8988T (cell line): ENCODE measurements at places on chromosomes 3 and 15.
A peak's percentile ranks its signal among the peaks of the same experiment; 100 is the strongest.

DNA sequence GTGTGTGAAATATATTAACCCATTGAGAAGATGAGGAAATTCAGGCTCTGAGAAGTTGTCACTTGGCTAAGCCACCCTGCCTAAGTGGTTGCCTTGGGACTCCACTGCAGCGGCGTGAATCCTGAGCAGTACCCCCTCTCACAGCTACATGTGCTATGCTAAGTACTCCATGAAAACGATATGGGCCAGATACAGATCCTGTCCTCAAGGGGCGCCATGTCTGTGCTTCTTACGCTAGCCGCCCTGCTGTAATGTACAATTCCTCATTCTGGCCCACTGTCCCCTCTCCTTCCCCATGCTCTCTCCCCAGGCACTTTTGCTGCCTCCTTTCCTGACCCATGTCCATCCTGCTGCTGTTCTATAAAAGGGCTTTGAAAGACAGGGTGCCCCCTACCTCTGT, 140.3 kb downstream of the FEZF2 start:
- no peak for DNase-seq

DNA sequence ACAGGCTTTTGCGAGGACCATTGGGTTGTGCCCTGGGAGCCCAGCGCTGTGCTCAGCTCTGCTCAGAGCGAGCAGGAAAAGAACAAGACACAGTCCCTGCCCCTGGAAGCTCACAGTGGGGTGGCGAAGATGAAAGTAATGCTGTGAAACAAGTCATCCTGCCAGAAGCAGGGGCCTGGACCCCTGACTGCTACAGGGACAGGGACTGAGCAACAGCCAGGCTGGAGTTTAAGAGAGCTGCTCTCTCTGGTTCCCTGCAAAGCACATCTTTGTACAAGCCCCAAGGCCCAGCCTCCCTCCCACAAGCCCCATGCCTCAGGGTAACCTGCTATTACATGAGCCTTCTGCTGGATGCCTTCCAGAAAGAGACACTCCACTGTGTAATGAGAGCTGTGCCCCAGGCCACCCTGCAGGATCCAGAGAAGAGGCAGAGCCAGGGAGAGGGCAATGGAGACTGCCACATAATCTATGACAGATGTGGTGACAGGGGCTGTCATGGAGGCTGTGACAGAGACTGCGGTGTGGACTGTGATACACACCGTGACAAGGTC, 7.1 kb upstream of the HCN4 start:
- no peak for DNase-seq

GRCh38 chr3:10119376-10119775, 3.9 kb downstream of the BRK1 start:
- no peak for DNase-seq

GRCh38 chr3:63240381-63240902, 37.7 kb upstream of the SYNPR start:
- no peak for DNase-seq

- DNase-seq: no peak
These were observed 257.1 kb upstream of the TRIM42 start for GRCh38 chr3:140420621-140421357.

DNA sequence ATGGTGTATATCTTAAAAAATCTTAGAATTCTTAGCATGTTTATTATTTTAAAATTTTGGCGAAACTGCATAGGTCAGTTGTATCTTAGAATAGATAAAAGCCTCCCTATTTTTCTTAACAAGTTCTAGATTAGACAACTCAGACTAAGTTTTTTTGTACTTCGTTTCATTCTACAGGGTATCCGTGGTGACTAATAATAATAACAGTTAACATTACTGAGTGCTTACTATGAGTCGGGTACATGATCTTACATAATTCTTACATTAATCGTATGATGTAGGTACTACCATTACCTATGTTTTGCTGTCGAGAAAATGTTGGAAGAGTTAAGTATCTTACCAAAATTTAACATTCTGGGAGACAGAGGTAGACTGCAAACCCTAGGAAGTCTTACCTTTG, 60.7 kb downstream of the UBE2E2 start:
- no peak for DNase-seq

GRCh38 chr3:49004352-49005302, 2.6 kb upstream of the WDR6 start:
- no peak for DNase-seq

DNA sequence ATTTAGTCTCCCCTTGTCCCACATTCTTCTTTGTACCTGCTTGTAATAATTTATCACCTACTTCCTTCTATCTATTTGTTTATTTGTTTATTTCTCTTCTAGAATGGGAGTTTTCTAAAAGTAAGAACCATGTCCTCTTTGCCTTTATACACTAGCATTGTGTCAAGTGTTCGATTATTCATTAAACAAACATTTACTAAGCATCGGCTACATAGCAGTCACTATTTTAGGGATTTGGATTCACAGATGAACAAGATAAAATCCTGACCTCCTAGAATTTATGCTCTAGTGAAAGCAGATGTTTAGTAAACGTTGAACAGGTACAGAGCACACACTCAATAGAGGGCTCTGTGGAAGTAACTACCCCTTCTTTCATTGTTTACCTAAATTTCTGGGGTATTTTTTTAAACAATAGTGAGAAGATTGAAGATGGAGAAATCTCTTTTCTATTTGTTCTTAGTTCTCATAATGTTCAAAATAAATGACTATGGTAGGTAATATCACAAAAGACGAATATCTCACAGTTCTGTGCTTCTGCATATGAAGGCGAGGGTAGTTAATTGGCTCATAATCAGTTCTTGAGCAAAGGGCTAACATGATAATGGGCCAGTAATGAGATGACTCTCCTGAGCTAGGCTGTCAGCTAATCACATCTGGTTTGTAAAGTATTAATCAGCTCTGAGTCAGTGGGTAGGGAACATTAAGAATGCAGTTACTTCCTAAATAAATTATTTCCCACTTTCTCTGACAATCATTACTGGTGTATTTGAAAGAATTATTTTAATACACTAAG, 111.9 kb downstream of the SLC9A9 start:
- no peak for DNase-seq

DNA sequence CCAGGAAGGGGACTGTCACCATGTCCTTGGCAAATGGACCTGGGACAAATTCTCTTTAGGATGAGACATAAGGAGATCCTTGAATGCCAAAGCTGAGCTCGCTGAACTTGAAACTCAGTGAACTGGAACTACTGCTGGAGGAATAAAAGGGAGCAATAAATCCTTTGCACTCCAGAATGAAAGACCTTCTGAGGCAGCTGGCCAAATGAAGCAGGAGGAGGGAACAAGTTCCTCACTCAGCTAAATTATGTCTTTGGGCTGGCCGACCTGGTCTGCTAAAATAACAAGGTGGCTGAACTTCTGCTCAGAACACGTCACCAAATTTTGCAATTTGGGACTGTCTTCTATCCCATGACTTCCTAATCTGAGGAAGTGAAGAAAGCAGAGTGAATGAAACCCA, 314.7 kb downstream of the LPP start:
- DNase-seq: no peak

GRCh38 chr3:19945534-19945933, 1.4 kb upstream of the RAB5A start:
- no peak for DNase-seq

DNA sequence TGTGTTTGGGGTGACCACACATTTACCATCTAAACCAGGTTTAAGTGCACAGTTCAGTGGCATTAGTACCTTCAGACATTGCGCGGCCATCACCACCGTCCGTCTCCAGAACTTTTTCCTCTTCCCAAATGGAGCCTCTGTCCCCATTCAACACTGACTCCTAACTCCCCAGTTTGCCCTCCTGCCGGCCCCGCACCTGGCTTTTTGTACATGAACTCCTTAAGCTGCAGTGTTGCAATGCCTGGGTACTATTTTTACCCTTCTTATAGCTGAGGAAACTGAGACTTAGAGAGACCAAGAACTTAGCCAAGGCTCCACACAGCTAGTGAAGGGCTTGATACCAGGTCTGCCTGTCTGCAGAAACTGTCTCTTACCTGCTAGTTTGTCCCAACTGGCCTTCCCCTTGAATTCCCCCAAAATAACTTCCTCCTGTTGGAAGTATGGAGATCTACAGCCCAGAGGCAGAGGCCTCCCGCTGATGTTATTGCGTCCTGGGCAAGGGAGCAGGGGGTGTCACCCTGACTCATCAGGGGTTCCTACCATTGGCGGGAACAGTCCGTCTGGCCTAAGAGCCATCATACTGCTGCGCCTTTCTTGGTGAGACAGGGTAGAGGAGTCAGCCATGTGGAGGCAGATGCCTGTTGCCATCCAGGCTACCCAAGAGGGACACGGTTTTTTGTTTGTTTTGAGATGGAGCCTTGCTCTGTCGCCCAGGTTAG, 65.6 kb downstream of the GRIP2 start:
- no peak for DNase-seq

DNA sequence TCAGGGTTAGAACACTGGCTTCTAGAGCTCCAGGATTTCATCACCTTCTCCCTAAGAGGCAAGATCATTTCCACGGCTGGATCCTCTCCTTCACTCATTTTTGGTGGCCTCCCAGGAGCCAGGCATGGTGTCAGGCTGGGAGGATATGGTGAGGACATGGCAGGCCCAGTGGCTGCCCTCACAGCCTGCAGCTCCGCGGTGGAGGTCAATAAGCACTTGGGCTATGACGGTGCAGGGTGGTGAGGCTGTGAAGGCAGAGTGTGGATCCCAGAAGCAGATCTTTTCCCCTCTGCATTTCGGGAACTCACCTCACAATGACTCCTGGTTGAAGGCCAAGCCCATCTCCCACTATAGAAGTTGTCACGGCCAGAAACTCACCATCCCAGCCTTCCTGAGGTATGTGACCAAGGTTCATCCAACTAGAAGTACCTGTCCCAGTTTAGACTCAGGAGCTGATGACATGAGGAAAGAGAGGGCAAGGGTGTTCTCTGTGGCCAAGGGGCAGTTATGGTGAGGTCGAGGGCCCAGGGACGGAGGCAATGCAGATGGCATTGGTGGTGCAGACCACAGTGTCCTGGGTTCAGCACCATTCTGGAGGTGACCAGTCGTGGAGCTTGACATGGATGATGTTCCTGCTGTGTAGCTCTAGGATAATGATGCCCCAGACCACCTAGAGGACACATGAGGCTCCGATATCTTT, 100.1 kb upstream of the SMAD3 start:
- DNase-seq: no peak

DNA sequence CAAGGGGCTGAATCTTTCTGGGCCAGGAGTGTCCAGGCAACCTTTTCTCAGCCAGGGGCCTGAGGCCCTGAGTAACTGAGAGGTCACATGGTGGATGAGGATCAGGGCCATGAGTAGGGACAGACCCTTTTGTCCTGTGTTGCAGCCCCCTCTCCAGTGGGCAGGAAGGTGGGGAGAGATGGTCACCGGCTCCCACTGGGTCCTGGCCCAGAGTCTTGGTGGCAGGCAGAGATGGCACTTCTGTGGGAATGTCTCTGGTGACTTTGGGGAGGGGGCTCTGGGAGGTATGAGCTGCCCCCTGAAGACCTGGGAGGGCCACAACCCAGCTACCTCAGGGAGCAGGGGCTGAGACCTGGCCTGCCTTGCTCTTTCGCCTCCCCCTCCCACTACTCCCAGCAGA, 6.8 kb downstream of the ESYT3 start:
- no peak for DNase-seq

GRCh38 chr3:187212705-187213104, 15.4 kb downstream of the RTP1 start:
- DNase-seq: no peak

DNA sequence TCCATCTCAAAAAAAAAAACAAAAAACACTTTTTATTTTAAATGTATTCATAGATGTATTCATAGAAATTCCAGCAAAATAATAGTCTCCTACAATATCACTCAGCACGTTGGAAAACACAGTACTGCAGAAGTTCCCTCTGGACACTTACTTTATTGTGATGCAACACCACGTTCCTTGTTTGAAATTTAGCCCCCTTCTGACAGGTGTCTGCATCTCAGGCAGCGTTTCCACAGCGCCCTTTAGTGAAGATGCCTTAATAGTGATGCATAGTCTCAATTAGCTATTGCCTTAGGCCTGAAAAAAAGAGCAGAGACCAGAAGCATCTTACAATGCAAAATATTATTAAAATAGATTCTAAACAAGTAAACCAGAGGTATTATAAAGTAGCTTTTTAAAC, 20.3 kb downstream of the IL12A start:
- peak; percentile 18 for DNase-seq

DNA sequence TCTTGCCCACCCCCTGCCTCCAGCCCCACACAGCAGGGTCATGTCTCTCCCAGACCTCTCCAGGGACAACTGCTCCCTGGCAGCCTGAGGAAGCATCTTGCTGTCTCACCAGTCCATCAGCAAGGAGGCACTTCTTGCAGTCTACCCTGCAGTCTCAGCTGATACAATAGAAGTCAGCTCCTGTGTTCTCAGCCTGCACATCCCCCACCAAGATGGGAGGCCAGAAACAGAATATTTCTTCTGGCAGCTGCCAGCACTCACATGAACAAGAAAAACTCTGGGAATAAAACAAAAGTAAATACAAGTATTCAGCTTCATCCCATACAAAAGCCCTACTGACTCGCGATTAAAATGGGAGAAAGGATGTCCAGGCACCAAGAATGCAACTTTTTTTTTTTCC, 457.4 kb upstream of the PROK2 start:
- DNase-seq: no peak

DNA sequence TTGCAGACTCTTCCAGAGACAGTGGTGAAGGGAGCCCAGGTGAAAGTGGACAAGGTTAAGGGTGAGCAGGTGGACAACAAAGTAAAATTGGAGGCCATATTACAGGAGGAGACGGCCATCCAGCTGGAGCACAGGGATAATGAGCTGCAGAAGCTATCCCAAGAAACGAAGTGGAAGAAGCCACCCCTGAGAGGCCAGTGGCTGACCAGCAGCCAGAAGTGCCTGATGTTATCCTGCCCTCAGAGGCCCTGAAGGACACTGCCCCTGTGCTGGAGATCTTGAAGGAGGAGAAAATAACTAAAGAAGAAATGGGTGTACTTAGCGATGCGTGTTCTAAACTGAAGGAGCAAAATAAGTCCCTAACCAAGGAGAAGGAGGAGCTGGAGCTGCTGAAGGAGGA, 107.6 kb downstream of the SMAD6 start:
- DNase-seq: no peak

GRCh38 chr3:70201975-70202374, 110.5 kb downstream of the MDFIC2 start:
- no peak for DNase-seq

GRCh38 chr3:21509731-21510470, 241.1 kb downstream of the ZNF385D start:
- DNase-seq: no peak
